Cardiac septum (tissue), 1 donor: ENCODE measurements at places on chromosomes 4 and X.
A peak's percentile ranks its signal among the peaks of the same experiment; 100 is the strongest.

DNA sequence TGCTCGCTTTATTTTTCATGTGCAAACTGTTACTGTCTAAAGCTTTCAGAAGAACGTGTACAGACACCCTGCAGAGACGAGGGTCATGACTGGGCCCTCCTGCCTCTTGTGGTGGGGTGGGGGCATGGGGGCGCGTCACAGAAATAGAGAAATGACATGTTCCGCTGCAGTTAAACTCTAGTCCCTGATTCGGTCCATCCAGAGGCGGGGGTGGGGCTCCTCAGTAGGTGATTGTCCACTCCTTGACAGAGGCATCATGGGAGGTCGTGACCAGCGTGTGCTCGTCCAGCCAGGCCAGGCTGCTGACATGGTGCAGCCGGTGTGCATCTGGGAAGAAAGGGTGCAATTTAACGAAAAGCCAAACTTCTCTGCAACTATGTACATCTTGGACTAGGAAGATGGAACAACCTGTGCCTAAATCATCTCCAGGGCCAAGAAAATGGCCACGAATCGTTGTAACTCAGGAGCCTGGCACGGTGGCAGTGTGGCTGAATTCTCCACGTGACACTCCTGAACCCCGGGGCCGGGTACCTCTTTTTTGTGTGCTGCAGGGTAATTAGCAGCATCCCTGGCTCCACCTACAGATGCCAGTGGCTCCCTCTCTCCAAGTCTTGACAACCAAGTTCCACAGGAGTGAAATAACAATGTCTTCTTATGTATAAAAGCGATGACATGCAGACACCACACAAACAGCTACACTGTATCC is 41.3 kb downstream of the WDR1 start:
- DNase-seq: no peak

DNA sequence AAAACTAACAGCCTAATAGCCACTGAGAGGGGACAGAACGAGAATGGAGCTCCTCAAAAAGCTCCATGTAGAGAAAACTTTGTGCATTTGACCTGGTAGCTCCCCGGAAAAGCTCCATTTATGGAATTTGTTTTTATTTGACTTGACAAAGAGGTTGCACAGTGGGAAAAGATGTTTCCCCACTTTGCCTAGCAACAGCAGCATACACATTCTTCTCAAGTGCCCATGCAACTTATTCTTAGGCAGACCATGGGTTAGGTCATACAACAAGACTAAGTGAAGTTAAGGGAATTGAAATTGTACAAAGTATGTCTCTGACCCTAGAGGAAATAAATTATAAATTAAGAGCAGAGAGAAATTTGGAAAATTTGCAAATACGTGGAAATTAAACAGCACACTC is 949.6 kb upstream of the PRKX start:
- DNase-seq: no peak

- no peak for DNase-seq
These were observed 265.4 kb downstream of the BMPR1B start for GRCh38 chr4:95023110-95023509.

GRCh38 chrX:13151828-13152517 is 107.6 kb upstream of the FAM9C start:
- no peak for DNase-seq

GRCh38 chr4:55758066-55758465 is 61.5 kb upstream of the EXOC1L start:
- no peak for DNase-seq

GRCh38 chr4:113673450-113673849 is 88.1 kb downstream of the CAMK2D start:
- no peak for DNase-seq

DNA sequence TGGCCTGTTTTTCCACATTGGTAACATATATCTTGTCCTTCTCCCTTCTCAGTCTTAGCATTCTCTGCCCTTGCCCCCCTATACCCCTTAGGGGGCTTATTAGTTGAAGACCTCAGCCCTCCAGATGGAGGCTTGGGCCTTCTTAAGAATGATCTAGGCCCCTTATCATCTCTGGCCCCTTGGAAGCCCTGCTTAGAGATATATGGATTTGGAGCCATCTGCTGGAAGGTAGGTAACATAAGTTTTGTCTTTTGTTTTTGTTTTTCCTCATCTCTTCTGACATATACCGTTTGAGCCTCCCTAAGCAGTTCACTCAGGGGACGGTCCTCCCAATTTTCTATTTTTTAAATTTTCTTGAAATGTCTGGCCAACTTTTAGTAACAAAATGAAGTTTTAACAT is 48.3 kb upstream of the NAP1L2 start:
- no peak for DNase-seq

DNA sequence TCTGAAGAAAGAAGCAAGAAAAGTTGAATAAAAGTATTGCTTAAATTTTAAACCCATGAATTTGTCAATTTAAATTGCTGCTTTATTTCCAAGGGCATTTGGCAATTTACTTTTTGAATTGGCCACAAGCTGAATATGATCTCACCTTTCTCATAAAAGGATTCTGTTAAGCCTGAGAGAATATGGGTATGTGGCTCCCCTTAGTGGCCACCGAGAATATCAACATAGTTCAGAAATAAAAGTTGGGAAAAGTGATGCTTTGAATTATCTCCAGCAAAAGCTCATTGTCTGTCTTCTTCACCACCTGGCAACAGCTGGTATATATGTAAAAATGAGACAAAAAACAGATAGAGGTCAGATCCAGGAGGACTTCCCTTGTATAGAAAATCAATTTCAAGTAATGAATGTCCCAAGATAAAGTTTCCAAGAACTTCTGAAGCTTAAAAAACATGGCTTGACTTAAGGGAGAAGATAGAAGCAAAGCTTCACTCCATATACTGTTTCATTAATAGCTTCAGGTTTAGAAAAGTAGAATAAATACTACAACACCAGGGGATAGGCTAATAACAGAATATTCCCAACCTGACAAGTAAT is 290.7 kb upstream of the FAM241A start:
- DNase-seq: no peak

GRCh38 chr4:27881705-27882104 is 1021.1 kb downstream of the STIM2 start:
- DNase-seq: no peak

- no peak for DNase-seq
These were observed 21.8 kb downstream of the TAPT1 start for GRCh38 chr4:16204505-16204904.

DNA sequence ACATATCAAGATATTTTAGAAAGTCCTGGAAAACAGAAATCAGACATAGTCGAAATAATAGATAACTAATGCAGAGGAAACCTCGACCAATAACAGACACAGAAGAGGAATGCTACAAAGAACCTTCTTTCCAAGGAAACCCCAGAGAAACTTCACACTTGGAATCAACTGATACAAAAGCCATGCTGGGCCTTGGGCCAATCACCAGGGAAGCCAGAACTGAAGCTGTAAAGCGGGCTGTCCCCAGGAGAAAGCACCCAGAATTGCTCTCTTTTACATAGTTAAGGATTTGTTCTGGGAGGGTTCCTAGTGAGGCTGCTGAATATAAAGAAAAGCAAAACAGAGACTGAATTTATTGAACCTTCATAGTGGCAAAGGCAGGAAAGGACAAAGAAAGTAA is 100.5 kb downstream of the PRDM5 start:
- no peak for DNase-seq

GRCh38 chr4:15481961-15482745 is 12.5 kb downstream of the CC2D2A start:
- DNase-seq: no peak

DNA sequence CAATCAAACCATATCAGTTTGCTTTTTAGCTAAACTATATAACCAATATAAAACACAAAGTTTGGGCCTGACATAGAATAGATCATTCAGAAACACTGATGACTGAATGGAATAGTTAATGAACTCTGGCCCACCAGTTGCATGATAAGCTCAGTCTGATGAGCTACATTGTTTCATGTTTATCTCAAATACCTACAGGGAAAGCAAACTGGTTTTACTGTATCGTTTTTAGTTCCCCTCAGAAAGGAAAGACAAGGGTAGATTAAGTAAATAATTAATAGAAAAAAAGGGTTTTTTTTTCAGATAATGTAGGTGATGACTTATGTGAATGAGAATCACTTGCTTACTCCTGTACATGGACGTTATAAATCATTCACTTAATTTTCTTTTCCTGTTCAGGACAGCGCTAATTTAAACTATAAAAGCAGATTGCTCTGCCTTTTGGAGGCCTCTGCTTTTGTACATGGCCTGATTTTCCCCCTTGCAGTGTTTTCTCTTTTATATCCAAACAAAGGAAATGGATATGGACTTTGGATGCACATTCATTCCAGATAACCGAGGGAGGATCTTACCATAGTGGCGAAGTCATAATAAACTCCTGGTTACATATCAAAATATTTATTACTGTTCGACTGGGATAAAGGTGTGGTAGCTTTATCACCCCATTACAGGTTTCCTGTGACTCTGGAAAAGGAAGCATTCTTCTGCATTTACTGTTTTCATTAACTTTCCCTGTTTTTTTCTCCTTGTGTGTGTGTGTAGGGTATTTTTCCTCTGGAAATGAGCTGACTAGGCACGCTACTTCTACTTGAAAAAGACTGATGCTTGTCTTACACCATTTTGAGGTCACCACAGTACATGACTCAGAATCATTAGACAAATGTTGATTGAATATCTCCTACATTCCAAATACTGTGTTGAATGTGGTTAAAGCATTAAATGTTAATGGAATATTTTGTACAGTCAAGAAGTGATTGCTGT is 373.1 kb upstream of the HS3ST1 start:
- DNase-seq: no peak

DNA sequence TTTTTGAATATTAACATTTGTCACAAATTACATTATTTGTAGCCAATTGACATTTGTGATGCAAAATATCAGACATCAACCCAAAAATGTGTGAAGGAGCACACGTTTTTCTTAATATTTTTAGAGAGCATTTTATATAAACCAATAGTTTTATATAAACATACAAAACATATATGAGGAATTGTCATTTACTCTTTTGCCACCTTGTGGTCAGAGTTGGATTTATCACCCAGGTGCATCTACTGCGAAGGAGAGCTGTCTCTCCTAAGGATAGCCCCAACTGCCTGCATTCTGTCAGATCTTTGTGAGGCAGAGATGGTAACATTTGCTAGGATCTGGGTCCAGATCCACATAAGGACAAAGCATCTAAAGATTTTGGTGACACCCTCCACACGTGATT is 2.5 kb upstream of the USP27X start:
- no peak for DNase-seq

DNA sequence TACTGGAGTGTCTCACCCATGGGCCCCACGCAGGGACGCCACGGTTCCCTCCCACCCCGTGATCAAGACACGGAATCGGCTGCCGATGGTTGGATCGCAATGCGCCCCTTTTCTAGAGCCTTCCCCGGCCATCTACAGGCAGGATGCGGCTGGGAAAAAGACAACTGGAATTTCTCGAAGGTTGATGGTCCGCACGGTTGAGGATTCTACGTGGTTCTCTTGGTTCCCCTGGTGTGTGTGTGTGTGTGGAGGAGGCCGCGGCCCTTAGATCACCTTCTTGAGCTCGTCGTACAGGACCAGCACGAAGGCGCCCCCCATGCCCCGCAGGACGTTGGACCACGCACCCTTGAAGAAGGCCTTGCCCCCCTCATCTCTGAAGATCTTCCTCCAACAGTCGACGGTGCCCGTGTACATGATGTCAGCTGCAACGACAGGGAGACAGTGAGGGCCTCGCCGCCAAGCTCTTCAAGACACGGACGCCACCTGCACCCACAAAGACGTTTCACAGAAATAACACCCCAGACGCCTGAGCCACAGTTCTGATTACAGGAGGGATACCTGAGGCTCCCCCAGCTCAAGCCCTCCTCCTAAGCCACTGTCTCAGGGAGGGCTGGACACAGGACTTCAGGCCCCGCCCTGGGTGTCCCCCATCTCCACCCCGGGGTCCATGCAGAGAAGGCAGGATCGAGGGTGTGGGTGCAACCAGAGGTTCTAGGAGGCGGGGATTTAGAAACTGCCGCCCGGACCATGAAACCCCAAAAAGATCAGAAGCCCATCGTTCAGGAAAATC is 5.4 kb downstream of the SLC25A6 start:
- DNase-seq: no peak

DNA sequence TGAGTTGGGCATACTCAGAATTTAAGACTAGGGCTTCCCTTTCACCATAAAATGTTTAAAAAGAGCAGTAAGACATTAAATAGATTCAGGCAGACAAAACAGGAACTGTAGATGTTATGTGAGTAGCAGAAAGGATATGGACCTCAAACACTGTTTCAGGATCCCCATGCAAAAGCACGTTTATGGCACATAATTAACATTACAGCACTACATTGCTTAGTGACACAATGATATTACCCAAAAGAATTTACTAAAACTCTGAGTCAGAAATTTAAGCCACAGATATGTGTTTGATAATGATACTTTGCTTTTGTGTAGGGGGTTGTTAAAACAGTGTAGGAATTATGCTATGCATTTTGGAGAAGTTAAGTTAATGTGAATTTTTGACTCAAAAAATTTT is 266.3 kb downstream of the PDGFC start:
- no peak for DNase-seq

DNA sequence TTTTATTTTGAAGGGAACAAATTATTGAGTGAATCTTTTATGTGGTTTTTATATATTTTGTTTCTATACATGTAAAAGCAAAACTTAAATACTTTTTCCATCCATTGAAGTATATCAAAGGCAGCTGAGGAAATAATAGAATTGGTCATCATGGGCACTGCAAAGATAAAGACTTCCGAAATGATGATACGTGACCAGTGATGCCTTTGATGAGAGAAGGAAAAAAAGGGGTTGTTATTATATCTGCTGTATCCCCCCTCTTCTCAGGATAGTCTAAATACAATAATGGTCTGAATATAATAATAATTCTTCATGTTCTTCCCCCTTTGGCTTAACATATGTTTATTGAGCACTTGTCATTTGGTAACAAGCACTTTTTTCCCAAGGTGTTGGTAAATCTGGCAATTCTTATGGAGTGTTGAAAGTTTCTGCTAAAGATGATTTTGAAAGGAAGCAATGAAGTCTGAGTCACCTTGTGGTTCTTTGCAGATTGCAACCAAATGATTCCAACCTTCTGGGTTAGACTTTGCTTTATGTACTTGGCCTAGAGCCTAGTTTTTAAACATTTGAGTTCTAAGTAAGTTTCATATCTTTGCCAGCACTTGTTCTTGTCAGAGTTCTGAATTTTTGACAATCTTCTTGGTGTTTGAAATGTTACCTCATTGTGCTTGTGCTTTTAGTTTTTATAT is 60.8 kb downstream of the USP9X start:
- DNase-seq: no peak

GRCh38 chrX:132119821-132120515 is 7.9 kb downstream of the FRMD7 start:
- DNase-seq: no peak

GRCh38 chr4:2337896-2338295 is 76.0 kb upstream of the MXD4 start:
- DNase-seq: peak; percentile 72

DNA sequence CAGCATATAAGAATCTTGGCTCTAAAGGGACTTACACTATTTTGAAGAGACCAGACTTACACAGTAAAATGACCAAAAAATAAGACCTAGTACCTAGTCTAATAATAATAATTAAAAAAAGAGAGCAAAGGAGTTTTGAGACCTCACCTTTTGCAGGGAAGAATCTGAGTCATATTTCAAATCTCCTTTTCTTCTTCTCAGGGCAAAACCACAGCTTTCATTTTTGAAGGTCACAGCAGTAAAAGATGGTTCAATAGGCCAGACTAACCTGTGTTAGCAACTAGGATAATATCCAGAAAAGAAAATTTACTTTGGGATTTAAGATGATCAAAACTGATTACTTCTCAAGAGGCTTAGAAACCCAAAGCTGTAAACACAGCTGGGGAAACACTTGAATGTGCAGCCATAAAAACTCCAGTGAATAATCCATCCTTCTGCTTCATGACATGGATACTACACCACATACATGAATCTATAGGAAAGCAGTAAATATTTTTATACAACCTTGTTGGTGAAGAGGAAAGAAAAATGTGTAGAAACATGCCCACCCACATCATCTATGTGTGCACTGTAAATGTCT is 25.9 kb upstream of the LNX1 start:
- DNase-seq: no peak
